Stimulated activated CD8-positive, alpha-beta memory T cell treated with anti-CD3 and anti-CD28 coated beads, Interleukin-4, amount 100 ng/mL, for 24 hours (primary cell): ENCODE measurements at places on chromosomes 3 and 15.

- DNase-seq, result no peak
These were observed 494.7 kb upstream of the NECTIN3 start for GRCh38 chr3:110576960-110577359.

GRCh38 chr3:161084277-161084676 lies 20.9 kb downstream of the B3GALNT1 start:
- DNase-seq, result no peak

- no peak for DNase-seq
These were observed 81.5 kb downstream of the STRIT1 start for GRCh38 chr3:155211940-155212339.

DNA sequence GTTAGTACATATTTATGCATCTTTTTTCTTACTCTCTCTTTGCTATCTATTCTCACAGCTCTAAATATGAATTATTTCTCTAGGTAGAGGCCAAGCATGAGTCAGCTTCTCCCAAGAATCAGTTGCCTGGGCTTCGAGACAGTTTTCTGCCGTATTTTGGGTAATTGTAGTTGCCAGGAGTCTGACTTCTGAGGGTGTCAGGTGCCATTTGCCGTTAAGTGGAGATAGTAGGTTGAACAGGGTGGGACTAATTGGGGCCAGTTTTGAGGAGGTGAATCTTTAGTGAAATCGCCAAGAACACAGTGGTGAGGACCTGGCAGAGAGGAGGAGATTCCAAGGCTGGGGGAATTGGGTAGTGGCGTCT lies 7.8 kb upstream of the NRROS start:
- DNase-seq, result no peak
